ENCODE measurements at places on chromosomes 2 and 18.

- no peak for DNase-seq
Measured at GRCh38 chr2:6336752-6337471, 528.8 kb downstream of the CMPK2 start.

DNA sequence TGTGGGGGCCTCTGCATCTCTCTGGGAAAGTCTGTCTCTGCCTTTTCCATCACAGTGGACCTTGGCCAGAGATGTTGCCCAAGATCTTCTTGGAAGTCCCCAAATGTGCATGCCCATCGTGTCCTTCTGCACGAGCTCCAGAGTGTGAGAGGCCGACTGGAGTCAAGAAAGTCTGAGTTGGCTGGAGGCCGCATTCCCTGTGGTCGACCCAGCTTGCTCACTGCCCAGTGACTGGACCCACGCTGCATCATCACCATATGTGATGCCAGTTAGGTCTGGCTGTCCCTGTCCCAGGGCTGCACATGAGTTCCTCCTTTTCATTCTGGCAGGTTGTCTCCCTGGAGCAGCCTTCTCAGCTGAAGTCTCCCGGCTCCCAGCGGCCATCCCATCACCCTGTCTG, 93.8 kb downstream of the ARL4C start:
- DNase-seq, result no peak

DNA sequence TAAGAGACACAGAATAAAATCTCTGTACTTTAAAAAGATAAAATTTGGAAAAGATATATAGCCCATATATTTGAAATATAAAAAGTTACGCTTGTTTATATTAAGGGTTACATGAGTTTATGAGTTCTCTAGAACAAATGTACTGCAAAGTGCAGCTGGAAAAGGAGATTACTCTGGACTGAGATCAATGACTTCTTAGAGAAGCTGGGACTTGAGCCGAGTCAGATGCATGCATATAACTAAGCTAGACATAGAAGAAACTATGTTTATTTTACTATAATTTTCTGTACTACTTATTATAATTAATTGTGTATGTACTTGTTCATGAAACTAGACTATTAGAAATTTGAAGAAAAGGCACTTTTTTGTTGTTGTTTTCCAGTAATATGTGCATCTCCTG, 170.3 kb upstream of the NXPH2 start:
- no peak for DNase-seq

- DNase-seq, result no peak
Measured at GRCh38 chr2:223923976-223924375, 21.2 kb downstream of the WDFY1 start.

- DNase-seq, result no peak
Measured at GRCh38 chr2:42071791-42072190, 24.0 kb downstream of the PKDCC start.

- DNase-seq, result no peak
Measured at GRCh38 chr2:118732432-118732831, 115.0 kb downstream of the EN1 start.

GRCh38 chr2:32937602-32938448, 8.9 kb upstream of the LTBP1 start:
- DNase-seq, result no peak

DNA sequence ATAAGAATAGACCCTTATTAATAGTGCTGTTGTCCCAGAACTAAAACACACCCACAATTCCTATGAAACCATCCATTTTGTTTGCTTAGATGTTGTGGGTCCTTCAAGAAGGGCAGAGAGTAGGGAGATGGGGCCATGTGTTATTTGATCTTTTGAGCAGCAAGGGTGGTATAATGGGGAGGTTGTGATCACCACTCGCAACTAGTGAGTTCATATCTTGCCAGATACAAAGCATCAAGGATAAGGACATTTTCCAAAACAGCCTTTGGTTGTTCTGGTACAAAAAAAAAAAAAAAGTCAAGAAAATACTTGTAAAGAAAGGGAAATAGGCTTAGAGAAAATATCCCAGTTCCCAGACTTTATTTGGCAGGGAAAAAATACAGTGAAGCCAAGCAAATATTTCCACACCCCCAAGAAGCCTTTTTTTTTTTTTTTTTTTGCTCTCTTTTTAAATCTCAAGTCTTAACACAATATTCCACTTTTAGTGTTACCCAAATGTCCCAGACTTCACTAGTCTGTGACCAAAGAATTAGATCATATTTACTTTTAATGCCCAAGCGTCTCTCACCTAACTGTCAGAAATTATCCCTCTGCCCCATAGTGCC, 54.1 kb downstream of the ANTXR1 start:
- no peak for DNase-seq

DNA sequence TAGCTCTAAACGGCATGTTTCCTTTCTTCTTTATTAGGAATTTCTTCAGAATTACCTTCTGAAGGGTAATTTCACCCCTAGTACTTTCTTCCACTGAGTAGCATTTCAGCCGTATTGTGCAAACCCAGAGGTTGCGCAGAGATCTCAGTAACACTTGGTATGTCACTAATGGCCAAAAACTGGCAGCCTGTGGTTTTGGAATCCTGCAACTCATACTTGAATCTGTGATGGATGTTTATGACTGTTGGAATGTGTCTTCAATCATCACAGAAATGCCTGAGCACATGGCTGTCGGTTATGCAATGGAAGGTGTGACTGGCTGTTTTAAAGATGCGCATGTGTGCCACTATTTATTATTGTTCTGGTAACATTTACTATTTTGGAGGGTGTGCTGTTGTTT, 100.0 kb downstream of the COLEC12 start:
- DNase-seq, result no peak

DNA sequence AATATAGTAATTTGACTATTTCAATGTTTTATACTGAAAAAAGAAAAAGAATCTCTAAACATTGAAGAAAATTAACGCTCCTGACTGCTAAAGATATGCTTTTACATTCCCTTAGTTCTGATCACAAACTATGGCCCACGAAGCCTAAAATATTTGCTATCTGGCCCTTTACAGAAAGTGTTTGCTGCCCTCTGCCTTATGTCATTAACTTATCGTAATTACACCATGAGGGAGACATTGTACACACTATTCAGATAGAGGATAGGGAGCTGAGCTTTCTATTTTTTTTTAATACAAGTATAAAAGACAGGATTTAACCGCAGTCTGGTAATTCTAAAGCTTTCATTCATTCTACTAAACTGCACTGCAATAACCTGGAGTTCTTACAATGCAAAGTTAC, 393.1 kb upstream of the DCC start:
- DNase-seq, result no peak

DNA sequence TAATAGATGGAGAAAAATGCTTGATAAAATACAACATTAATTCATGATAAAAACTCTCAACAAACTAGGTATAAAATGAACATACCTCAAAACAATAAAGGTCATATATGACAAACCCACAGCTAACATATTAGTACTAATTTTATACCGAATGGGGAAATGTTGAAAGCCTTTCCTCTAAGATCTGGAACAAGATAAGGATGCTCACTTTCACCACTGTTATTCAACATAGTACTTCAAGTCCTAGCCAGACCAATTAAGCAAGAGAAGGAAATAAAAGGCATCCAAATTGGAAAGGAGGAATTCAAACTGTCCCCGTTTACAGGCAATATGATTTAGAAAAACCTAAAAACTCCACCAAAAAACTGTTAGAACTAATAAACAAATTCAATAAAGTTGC, 61.5 kb upstream of the CTIF start:
- DNase-seq, result no peak

DNA sequence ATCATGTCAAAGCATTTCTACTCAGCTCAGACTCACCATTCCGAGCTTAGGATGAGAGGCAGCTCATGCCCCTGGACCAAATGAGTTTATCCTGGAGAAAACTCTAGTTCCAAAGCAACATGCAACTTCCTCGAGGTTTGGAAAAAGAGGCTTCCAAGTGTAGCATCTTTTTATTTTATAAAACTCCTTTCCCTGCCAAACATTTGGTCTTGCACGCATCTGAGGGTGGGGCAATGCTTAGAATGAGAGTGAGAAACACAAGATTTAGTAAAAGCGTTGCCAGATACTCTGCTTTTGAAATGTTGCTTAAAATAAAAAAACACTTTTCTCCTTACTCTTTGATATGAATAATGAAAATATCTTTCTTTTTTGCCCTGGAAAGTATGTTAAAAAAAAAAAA, 151.5 kb downstream of the NCKAP5 start:
- DNase-seq, result no peak

DNA sequence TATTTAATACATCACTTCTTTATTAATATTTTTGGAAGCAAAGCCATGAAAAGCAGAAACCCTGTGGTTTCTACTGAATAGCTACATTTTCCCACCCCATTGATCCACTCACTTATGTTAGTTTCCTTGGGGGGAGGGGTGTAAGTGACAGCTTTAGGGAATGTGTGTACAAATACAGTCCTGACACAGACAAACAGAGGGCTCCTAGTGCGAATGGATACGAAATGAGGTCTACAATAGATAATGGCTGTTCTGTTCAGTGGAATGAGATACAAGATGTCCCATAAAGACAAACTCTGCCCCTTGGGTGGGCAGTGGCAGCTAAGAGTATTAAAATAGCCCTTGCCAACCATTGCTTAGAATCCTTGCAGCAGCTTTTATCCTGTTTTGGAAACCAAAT, 312.9 kb downstream of the NCKAP5 start:
- no peak for DNase-seq

DNA sequence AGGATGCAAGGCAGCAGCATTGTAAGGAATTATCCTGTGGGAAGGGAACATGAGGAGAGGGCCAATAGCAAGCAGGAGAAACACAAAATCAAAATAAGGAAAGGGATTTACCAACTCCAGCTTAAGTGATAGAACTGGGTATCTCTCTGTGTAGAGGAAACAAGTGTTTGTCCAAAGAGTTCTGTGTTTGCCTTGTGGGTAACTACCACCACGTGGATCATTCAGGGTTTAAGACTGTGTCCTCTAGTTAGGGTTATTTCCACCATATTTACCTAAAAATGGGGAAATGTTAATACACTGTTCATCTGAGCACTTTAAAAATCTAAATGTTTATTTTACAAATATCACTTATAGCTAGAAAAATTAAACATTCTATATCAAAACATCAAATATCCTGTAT, 283.3 kb downstream of the EIPR1 start:
- no peak for DNase-seq

- no peak for DNase-seq
Measured at GRCh38 chr2:70808983-70809958, 11.1 kb downstream of the CLEC4F start.

DNA sequence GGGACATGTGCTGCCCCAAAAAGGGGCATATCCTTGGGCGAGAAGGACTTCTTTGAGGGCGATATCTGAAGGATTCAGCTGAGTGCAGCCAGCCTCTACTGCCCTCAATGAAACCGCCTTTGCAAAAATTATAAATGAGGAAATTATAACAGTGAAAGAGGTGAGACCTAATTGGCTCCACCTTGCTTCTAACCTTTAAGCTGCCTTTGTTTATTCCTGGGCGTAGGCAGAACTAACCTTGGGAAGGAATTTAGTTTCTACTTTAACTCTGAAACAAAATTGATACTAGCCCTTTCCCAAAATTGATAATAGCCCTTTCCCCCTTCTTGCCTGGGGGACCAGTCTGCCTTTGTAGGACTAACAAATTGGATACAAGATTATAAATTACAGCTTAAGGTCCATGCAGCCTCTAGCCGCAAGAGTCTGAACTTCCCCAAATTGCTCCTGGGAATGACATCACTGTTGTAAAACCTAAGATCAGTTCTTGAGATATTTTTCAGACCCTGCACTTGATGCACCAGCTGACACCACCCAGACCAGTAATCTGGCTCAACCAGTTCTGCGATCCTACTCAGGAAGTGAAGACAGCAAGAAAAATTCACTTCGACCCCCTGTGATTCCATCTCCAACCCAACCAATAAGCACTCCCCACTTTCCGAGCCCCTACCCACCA, 36.0 kb upstream of the ASAP2 start:
- no peak for DNase-seq

- peak; percentile 49 for DNase-seq
Measured at GRCh38 chr2:151999053-151999452, 99.8 kb downstream of the CACNB4 start.

- DNase-seq, result no peak
Measured at GRCh38 chr2:160301420-160301819, 101.3 kb upstream of the ITGB6 start.

DNA sequence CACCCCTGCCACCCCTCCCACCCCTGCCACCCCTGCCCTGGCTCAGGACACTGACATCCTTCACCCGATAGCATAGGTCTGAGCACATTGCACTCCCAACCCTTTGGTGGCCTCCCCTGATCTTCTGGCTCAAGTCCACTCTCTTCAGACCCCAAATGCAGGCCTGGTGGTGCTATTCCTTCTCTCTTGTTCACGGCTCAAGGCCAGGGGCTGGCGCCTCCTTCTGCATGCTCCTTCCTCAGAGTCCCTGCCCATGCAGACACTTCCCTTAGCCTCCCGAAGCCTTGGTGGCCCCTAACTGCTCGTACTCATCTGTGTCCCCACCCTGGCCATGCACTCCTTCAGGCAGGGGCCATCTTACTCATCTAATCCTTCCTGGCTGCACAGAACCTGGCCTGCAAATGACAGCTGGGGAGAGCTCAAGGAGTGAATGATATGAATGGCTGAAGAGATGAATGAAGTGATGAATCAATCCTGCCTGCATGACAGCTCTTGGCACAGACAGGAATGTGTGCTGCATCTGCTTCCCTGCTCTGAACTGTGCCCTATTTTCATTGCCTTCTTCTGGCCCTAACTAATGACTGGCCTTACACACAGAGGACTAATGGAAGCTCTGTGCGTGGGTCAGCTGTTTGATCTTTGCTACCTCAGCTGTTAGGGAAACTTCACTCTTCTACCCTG, 290.8 kb downstream of the DYSF start:
- no peak for DNase-seq

- no peak for DNase-seq
Measured at GRCh38 chr2:202717598-202718310, 83.0 kb downstream of the FAM117B start.

DNA sequence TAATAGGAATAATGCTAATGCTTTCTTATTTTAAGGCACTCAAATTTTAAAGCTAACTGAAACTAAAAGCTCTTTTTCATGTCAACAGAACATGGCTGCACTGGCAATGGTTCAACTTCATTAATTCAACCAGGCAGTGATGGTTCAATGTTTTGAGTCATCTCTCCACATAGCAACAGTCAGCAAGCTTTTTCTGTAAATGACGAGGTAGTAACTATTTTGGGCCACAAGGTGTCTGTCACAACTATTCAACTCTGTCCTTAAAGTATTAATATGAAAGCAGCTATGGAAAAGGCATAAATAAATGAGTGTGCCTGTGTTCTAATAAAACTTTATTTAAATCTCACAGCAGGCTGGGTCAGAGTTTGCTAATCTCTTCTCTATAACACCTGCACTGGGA, 1425.6 kb upstream of the PIK3C3 start:
- no peak for DNase-seq

DNA sequence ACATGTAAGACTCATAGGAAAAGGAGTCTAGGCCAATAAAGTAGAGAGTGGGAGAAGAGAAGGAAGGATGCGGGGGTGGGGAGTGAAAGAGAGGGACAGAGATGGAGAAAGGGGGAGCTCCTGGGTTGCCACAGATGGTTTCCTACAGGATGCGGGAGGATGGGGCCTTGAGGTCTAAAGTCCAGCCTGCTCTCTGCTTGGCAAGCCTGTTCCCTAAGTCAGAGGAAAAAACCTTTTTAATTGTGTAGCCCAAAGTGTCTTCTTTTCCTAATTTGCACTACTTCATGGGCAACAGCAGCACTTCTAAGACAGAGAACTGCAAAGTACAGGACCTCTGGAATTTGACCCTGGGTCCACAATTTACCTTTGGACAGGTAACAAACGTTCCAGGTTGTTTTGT, 1.4 kb upstream of the FAM110C start:
- no peak for DNase-seq
